ENCODE measurements at places on chromosomes 11 and 22.

- DNase-seq: no peak
Observed at GRCh38 chr11:98940913-98941312, 79.8 kb upstream of the CNTN5 start.

GRCh38 chr11:100397401-100397800 lies 289.7 kb upstream of the ARHGAP42 start:
- DNase-seq: no peak

GRCh38 chr11:73288873-73289707 lies 17.0 kb downstream of the P2RY6 start:
- DNase-seq: no peak

DNA sequence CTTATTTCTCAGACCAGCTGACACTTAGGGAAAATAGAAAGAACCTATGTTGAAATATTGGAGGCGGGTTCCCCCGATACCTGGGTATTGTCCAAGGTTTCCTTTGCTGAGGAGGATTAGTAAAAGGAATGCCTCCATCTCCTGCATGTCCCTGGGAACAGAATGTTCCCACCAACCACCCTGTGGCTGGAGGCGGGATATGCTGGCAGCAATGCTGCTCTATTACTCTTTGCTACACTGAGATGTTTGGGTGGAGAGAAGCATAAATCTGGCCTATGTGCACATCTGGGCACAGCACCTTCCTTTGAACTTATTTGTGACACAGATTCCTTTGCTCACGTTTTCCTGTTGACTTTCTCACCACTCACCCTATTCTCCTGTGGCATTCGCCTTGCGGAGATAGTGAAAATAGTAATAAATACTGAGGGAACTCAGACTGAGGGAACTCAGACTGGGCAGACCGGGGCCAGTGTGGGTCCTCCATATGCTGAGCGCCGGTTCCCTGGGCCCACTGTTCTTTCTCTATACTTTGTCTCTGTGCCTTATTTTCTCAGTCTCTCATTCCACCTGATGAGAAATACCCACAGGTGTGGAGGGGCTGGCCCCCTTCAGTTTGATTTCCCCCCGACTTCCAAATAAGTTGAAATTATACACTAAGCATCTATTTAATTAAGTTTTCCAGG lies 32.1 kb downstream of the IGLL1 start:
- DNase-seq: no peak

DNA sequence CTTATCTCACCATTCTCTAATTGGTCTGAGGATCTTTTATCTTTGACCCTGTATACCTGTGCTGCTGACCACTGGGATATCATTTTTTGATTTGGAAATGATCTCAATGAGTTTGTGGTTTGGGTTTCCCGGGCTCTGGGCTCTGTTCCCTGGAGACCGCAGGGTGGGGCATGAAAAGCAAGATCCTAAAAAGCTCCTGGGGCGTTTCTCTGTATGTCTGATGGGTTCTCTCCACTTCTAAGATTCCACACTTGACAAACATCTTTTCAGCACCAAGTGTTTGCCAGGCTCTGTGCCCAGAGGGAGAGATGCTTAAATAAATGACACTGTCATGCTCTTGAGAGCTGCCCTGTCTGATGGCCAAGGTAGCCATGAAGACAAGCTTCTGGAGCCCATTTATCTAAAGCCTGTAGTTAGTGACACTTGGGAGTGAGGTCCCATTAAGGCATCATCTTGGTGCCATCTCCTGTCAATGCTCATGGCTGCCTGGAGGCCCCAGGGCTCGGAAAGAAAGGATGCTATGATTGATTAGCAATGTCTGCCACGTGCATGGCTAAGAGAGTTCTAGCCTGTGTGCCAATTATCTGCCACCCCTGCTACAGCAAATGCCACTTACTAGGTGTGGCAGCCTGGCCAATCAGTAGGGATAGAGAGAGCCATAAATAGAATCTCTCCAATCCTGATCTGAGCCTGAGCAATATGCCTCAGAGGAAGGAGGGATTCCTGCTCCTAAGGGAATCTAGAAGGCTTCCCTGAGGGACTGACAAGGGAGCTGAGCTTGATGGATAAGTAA lies 531.6 kb downstream of the MN1 start:
- DNase-seq: no peak
